CD4-positive, alpha-beta T cell treated with Interleukin-4 for 1 hour (primary cell): ENCODE measurements at places on chromosomes 3 and 15.

DNA sequence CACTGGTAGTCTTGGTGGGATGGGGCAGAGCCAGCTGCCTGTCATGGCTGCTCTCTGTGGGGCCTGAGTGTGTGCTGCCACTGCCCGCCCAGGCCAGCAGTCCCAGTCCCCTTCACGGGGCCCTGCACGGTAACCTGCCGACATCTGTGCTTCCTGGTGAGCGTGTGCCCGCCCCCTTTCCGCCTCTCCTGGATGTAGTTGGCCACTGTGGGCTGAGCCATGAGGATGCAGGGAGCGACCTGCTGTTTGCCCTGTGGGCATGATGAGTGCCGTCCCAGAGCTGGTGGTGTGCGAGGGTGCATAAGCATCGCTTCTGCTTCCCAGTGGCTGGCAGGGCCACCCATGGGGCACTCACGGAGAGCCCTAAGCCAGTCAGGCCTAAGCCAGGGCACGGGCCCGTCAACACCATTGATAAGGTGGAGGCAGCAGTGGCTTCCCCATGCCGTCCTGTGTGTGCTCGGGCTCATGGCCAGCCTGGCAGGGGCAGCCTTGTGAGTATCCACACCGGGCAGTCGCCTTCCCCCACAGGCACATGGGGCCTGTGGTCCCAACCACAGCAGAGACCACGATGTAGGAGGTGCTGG, 14.6 kb downstream of the PLXNA1 start:
- DNase-seq = no peak

DNA sequence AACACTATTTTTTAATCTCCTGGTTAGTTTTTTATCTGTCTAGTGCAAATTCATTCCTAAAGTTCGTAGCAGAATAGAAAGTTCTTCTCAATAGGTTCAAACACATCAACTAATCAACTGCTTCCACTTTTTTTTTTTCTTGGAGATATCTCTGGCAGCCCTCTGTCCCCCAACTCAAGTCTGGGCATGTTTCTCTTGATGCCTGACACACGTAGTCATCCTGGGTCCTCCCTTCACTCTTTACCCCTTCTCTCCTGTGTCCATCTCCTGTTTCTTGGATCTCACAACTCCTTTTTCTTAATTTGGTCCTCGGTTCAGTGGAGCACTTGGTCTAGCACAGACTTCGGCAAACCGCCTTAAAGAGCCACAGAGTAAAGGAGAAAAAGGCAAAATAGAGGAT, 14.4 kb downstream of the TNFAIP8L3 start:
- DNase-seq = no peak

- no peak for DNase-seq
Measured at GRCh38 chr15:86691091-86691663, 611.5 kb downstream of the AGBL1 start.

DNA sequence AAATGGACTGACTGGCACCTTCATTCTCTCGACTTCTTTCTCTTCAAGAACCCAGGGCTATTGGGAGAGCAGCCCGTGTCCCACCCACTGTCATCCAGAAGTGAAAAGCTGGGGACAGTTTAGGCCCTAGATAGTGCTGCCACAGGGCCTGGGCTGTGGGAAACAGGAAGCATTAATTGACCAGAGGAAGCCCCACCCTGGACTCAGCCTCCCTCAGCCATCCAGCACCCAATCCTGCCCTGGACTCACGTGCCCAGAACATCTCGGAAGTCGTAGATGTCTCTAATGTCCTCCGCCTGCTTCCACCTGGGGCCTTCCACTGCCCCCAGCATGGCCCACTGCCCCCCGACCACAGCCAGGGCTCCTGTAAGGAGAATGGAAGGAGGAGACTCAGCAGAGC, 2.3 kb downstream of the CAMK1 start:
- no peak for DNase-seq

DNA sequence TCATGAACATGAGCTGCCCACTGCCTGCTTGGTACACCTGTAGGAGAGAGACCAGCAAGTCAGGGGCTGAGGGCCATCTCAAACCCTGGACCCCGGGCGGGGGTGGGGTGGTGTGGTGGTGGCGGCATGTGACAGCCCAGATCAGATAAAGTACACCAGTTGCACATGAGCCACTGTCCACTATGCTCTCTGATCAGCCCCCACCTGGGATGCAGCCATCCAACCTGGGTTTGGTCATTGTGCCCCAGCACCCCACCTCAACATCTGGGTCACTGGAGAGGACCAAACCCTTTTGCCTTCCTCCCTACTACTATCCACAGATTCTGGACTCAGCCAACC, 3.0 kb upstream of the NCKIPSD start:
- DNase-seq = no peak

- no peak for DNase-seq
Measured at GRCh38 chr15:73571346-73571745, 61.8 kb downstream of the NPTN start.

- no peak for DNase-seq
Measured at GRCh38 chr15:83766339-83766738, 112.4 kb downstream of the ADAMTSL3 start.

DNA sequence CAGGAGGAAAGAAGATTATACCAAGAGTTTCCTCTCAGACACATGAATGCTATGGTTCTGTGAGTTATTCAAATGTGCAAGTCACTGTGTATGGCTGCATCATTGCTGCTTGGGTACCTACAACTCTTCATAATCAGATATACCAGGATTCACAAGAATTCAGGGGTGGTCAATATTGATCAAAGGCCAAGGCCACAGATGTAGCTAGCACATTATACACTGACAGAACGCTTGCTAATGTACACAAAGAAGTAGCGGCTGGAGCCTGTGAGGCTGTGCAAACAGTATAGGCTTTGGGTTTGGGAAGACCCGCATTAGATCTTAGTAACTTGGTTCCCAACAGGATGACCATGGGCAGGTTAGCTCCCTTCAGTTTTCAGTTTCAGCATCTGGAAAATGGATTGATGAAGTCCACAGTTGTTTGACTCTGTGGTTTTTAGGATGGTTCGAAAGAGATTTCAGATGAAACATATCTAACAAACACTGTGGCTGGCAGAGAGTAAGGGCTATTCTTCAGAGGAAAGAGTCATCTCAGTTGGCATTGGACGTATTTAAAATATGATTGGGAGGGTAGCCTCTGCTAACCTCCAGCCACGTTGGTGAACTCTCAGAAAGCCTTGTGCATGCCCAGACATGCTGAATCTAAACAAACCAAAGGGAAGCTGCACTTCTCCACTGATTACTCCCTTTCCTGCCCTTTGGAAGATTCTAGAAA, 748.7 kb upstream of the CFAP20DC start:
- DNase-seq = no peak

- no peak for DNase-seq
Measured at GRCh38 chr15:45197512-45197911, 9.7 kb upstream of the SHF start.

DNA sequence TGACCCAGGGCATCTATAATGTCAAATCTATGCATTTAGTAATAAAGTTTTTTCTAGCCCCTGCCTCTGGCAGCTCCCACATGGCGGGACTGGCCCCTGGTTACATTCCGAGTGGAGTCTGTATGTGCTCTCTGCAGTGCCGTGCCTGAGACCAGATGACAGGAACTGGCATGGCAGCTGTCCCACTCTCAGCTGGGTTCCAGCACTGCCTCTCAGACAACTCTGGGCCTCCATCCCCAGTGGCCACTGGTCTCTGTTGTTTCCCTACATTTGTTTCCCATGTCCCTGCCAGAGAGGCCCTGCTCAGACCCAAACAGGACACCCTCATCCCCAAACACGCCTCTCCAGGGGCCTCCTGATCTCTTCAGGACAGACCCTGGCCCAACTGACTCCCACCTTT, 109.3 kb downstream of the OCA2 start:
- no peak for DNase-seq

GRCh38 chr3:22156868-22157267, 405.9 kb upstream of the ZNF385D start:
- DNase-seq = no peak

GRCh38 chr3:14001136-14001535, 121.3 kb upstream of the WNT7A start:
- DNase-seq = no peak

- DNase-seq = no peak
Measured at GRCh38 chr15:79987569-79987955, 16.6 kb upstream of the BCL2A1 start.

DNA sequence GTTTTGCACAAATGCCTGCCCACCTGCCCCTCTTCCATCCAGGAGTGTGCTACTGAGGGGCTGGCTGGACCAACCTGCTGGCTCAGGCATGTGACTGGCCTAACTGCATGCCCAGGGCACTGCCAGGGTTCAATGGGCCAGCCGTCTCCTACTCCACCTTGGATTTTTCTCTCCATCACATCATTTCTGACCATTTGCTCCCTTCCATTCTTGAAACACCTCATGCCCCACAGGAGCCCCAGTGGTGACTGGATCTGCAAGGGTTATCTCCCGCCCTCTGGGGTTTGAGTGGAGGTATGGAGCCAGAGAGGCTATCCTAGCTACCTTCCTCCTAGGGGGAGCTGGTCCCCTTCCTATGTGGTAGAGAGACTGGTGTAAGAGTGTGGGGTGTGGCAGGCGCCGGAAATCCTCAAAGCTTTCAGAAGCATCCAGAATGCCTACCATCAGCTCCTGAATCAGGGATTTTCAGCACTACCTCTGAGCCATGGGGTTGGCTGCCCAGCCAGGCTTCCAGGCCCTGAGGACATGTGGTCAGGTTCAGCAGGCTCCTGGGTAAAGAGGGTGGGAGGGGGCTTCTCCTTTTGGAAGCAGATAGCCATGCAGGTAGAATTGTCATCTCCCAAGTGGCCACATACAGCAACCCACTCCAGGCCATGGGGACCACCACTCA, 2.9 kb upstream of the MANF start:
- DNase-seq = no peak

- DNase-seq = peak; percentile 63
Measured at GRCh38 chr15:78034495-78035191, 42.9 kb downstream of the TBC1D2B start.

DNA sequence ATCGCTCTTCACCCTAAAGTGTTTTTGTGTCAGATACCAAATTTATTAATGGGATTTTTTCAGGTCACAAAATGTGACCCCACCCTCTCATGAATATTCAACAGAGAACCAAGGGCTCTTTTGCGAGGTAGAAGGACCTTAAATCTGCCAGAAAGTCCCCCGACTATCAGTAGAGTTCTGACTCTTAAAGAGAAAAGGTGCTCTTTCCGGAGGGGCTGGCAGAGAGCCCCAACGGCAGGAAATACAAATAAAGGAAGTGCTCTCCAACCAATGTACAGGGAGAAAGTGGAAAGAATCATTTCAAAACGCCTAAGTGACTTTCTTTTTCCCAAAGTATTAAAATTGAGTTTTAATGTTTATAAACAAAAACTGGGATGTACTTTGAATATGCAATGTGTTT, 517.2 kb downstream of the FOXP1 start:
- peak; percentile 50 for DNase-seq
